T-helper 9 cell (primary cell): ENCODE measurements at places on chromosomes 16 and 17.

GRCh38 chr17:82242977-82243647 is 14.3 kb downstream of the SLC16A3 start:
- no peak for DNase-seq

DNA sequence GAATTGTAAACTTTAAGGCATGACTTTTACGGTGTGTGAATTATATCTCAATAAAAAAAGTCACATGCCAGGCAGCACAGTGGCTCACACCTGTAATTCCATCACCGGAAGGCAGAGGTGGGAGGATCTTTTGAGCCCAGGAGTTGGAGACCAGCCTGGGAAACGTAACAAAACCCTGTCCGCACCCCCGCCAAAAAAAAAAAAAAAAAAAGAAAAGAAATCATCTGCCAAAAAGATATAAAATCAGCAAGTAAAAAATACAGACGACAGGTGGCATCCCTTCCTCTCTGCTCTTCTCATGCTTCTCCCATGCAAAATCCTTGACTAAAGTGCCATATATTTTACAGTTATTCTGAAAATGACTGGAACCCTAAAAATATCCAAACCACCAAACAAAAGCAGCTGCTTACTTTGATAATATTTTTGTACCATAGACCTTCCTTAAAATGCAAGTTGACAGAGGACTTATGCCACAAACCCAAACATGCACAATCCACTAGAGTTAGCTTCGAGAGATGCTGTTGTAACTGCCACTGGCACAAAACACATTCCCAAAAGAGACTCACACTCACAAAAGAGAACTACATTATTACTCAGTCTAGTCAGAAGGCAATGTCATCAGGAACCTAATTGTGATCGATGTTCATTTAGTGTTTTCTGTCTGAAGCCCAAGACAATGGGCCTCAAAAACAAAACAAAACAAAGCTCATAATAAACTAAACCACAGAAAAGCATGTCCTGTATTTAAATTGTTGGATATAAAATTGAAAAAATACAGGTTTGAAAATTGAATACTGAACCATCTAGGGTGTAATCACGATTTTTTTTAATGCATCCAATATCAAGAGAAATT is 2.4 kb downstream of the CRLF3 start:
- DNase-seq, result no peak

DNA sequence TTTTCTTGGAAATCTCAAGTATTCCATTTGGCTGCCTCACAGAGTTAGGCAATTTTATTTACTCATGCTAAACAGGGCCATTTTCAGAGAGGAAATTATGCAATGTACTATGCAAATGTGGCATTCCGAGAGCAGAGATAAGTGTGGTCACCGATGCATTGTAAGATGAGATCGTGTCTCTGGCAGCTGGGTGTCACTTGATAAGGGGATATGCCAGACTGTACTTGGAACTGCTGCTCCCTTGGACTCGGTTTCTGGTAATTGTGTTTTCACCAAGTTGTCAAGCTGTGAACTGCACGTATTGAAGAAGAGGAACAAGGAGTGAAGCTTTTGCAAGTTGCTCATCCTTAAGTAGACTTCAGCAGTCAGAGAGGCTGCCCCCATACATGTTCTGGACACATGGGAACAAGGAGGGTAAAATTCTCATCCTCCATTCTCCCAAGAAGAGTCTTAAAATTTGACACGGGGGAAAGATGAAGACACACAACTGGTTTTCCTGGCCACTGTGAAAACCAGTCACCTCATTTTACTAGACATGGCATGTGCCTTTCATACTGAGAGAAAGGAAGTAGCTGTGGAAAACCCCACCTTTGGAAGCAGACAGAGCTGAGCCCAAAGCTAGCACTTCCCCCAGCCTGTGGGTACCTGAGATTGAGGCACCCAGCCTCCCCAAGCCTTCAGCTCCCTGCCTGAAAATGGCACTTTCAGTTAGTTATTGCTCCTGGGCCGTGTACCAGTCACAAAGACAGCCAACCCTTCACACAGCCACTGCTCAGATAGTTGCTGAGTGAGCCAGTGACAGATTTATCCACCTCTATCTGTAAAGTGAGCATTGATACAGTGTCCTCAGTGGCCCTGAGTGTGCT is 150.7 kb downstream of the SOCS1 start:
- DNase-seq, result no peak

DNA sequence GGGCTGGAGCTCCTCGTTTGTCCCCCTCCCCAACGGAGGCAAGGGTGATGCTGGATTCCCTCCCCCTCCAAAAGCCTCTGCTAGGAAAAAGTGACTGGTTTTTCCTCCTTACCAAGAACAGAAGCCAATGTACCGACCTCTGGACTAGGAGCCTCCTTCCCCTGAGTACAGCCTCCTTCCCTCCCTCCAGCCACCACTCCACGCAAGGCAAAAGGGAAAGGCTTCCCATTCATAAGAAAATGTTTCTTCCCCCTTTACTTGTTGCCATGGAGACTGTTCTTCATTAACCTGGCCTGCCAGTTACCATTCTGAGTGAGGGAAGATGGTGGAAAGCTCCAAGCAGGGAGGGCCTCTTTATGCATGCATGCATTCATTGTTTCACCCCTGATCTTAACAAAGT is 4.3 kb upstream of the PIMREG start:
- DNase-seq, result no peak

- no peak for DNase-seq
Measured at GRCh38 chr17:1025733-1026598, 29.0 kb downstream of the TIMM22 start.

- no peak for DNase-seq
Measured at GRCh38 chr17:56289321-56289720, 136.0 kb downstream of the ANKFN1 start.

DNA sequence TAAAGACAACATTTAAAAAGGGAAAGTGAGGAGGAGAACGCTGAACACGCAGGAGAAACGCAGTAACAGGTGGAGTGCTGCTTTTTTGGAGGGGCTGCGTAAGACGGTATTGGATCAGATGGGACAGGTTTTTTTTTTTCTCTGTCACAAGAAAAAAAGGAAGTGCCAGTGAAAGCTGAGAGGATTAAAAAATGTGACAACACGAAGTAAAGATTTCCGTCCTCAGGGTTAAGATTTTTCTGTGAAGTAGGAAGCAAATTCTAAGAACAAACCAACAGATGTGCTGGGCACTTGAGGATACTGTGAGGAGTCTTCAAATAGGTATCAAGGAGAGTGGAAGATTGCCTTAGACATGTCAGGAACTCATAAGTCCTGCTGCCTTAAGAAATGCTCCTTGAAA is 5.8 kb upstream of the ABCA9 start:
- DNase-seq, result no peak

GRCh38 chr16:66918803-66919568 is at the start of gene CDH16:
TSS of gene CDH16 (minus strand) at chr16:66918885. CDS start at chr16:66918065, 820 bp downstream.
- no peak for DNase-seq
